Adrenal gland (tissue), 19 donors: ENCODE measurements at places on chromosomes 6 and 20. TPM values are rescaled to one million over a fixed set of nuclear protein-coding genes. Genes with fewer than 3 reads are reported as not detected.
A peak's percentile ranks its signal among the peaks of the same experiment; 100 is the strongest.

DNA sequence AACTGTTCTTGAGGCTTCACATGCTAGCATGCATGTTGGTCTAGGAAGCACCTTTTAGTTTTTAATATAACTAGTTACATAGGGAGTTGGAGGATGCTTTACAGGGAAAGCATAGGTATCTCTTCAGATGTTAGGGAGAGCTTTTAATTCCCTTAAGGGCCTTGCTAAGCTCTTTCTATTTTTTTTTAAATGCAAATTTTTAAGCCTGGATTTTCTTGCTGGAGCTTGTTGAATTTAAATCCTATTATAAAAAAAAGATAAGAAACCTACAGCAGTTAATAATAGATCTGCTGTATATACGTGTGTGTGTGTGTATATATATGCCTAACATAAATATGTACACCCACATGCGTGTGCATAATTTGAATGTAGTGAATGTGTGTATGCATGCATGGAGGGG is 79.0 kb downstream of the FIG4 start:
- peaks cover 4% of the 10 kb centered on the region for H3K4me1 ChIP-seq
- H3K4me3 ChIP-seq, result no peak overlapping the region
- no peak for DNase-seq
- no peak overlapping the region for H3K27ac ChIP-seq

- no peak overlapping the region for H3K4me3 ChIP-seq
- no peak for DNase-seq
- no peaks in the 10 kb centered on the region for H3K36me3 ChIP-seq
Measured at GRCh38 chr20:47106786-47107185, 212.1 kb downstream of the EYA2 start.

GRCh38 chr6:98308564-98308963 is 525.8 kb upstream of the POU3F2 start:
- H3K27me3 ChIP-seq, result no peaks in the 10 kb centered on the region
- no peak for DNase-seq
- H3K4me3 ChIP-seq, result no peak overlapping the region
- no peaks in the 10 kb centered on the region for H3K36me3 ChIP-seq

OPRM1 gene
- total RNA-seq, result not detected

DNA sequence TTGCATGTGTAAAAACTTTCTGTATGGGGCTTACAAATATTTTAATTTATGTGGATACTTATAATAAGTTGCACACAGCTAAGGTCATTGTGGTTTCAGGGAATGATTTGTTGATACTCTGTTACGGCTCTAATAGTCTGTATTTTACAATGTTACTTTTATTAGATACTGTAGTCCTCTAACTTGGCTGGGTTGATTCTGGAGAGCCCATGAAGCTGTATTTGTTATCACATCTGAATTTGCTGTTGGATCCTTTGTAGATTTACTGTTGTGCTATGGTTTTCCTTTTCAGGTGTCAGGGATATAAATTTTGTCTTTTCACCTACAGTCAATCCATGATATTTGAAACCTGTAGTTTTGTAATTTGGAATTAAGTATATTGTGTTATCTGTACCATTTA is 161.0 kb downstream of the ARID1B start:
- no peaks in the 10 kb centered on the region for H3K27me3 ChIP-seq
- no peaks in the 10 kb centered on the region for H3K36me3 ChIP-seq
- no peak for DNase-seq
- peaks cover 66% of the 10 kb centered on the region for H3K4me1 ChIP-seq
- H3K27ac ChIP-seq, result no peak overlapping the region

DNA sequence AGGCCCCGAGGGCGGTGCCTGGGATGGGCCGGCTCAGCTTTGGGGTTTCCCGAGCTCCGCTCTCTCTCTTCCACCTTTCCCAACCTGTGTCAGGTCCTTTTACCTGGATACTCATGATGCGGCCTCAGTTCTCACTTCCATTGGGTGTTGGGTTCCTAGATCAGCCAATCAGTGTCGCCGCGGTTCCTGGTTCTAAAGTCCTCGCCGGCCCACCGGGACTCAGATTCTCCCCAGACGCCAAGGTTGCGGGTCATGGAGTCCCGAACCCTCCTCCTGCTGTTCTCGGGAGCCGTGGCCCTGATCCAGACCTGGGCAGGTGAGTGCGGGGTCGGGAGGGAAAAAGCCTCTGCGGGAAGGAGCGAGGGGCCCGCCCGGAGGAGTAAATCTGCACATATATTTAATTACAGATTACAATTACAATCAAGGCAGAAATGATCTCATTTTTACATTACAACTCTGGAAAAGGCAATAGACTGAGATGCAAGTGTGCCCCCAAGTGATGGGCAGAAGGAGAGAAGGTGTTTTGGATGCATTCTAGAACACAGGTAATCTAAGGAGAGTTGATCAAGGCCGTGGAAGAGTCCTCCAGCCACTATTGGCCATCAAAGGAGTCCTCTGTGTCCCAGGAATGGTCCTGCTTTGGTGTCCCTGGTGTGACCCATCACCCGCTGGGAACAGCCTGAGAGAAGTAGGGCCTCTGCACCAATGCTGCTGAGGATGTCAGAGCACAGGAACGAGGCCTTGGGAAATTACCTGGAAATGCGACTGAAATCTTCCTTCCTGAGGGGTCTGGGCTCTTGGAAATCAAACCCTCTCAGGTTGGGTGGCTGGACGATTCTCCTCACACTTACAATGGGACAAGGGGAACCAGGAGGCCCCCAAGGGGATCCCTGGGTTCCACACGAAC is 34.7 kb upstream of the MICB start:
- peak overlapping the region; percentile 71 for H3K4me3 ChIP-seq
- no peaks in the 10 kb centered on the region for H3K27me3 ChIP-seq
- H3K27ac ChIP-seq, result no peak overlapping the region
- H3K4me1 ChIP-seq, result peaks cover 19% of the 10 kb centered on the region

VSTM2L gene
- total RNA-seq, result 0.36 TPM

- no peaks in the 10 kb centered on the region for H3K36me3 ChIP-seq
- H3K27ac ChIP-seq, result no peak overlapping the region
- peaks cover 5% of the 10 kb centered on the region for H3K4me1 ChIP-seq
Measured at GRCh38 chr6:14665827-14666724, 548.5 kb downstream of the CD83 start.

GRCh38 chr6:131954059-131954774 is 3.0 kb upstream of the CCN2 start:
- no peaks in the 10 kb centered on the region for H3K4me1 ChIP-seq
- no peak for DNase-seq
- no peak overlapping the region for H3K4me3 ChIP-seq
- H3K27ac ChIP-seq, result no peak overlapping the region
- H3K27me3 ChIP-seq, result no peaks in the 10 kb centered on the region

MYT1 gene
- 2.1 TPM for total RNA-seq

- no peak overlapping the region for H3K27ac ChIP-seq
- H3K4me3 ChIP-seq, result no peak overlapping the region
- no peaks in the 10 kb centered on the region for H3K27me3 ChIP-seq
- no peaks in the 10 kb centered on the region for H3K4me1 ChIP-seq
- H3K36me3 ChIP-seq, result no peaks in the 10 kb centered on the region
Measured at GRCh38 chr6:113735491-113735890, 121.7 kb upstream of the MARCKS start.

PTCRA gene
- not detected for total RNA-seq

- no peaks in the 10 kb centered on the region for H3K4me1 ChIP-seq
- no peak overlapping the region for H3K27ac ChIP-seq
- DNase-seq, result no peak
- H3K27me3 ChIP-seq, result no peaks in the 10 kb centered on the region
- no peaks in the 10 kb centered on the region for H3K36me3 ChIP-seq
Measured at GRCh38 chr6:147459780-147460179, 48.7 kb upstream of the SAMD5 start.

SIRPD gene
- 0.43 TPM for total RNA-seq

DNA sequence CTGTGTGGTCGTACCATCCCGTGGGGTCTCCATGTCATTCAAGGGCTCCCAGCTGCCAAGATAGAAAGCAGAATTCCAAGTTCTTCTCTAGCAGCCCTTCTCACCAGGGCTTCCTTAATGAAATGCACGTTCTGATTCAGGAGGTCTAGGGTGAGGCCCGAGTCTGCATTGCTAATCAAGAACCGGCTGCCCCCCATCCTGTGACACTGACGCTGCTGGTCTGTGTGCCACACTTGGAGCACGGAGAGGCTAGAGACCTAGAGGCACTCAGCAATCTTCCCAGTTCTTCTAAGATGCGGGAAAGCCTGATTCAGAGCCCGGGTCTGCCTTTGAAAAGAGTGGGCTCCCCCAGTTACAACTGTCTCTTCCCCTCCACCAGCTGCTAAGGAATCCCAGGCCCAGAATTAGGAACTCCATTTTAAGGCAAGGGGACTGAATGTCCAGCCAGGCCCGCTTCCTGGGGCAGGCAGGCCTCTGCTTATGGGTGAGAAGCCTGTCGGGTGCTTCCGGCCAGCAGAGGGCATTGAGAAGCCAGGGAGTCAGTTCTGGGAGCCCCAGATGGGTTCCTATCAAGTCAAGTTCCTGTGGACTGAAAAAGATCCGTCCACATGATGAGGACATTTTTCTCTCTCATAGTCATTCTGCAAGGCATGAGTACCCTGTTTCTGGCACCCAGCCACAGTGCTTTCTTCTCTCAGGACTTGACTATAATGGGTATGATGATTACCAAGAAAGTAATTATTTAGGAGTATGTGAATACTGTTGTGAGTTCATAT is 69.8 kb upstream of the RIN2 start:
- H3K27ac ChIP-seq, result no peak overlapping the region
- H3K27me3 ChIP-seq, result no peaks in the 10 kb centered on the region
- H3K36me3 ChIP-seq, result no peaks in the 10 kb centered on the region
- peak; percentile 83 for DNase-seq

DNA sequence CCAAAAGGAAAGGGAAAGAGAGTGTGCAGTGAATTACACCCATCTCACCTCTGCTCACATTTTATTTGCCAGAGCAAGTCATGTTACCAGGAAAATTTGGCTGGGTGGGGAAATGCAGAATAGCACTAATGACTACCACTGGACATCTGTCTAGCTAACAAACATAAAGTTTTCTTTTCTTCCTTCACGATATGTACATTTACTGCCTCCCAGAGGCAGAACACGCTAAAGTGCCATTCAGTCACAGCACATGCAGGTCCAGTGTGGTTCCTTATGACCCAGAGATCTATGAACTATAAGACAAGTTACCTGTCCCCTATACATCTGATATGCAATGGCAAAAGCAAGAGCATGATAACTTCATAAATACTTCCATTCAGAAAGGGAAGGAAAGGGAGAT is 194.1 kb downstream of the OGFRL1 start:
- no peaks in the 10 kb centered on the region for H3K27me3 ChIP-seq
- H3K36me3 ChIP-seq, result no peaks in the 10 kb centered on the region
- no peak overlapping the region for H3K27ac ChIP-seq
- H3K4me3 ChIP-seq, result no peak overlapping the region
- DNase-seq, result no peak
- peaks cover 23% of the 10 kb centered on the region for H3K4me1 ChIP-seq

DNA sequence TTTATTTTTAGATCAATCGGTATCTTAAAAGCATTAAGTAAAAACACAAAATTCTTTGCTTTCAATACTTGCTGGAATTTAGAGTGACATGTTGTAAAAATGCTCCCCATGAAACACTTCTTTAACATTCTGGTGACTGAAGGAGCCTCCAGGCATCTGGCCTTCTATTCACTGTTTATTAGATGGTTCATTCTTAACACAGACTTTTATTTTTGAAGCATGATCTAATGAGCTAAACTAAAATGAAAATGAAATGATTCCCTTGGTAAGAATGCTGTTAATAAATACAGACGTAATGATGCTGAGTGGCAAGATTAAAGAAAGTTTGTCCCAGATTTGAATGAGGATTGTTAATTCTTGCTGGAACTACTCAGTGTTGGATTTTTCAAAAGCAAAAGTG is 698.4 kb downstream of the TENT5A start:
- DNase-seq, result no peak
- no peaks in the 10 kb centered on the region for H3K27me3 ChIP-seq
- H3K4me1 ChIP-seq, result no peaks in the 10 kb centered on the region

RHAG gene
- total RNA-seq, result not detected

- DNase-seq, result peak; percentile 85
- no peaks in the 10 kb centered on the region for H3K4me1 ChIP-seq
- no peaks in the 10 kb centered on the region for H3K27me3 ChIP-seq
- no peaks in the 10 kb centered on the region for H3K36me3 ChIP-seq
- no peak overlapping the region for H3K4me3 ChIP-seq
Measured at GRCh38 chr6:37050045-37050853, 44.8 kb downstream of the FGD2 start.

DNA sequence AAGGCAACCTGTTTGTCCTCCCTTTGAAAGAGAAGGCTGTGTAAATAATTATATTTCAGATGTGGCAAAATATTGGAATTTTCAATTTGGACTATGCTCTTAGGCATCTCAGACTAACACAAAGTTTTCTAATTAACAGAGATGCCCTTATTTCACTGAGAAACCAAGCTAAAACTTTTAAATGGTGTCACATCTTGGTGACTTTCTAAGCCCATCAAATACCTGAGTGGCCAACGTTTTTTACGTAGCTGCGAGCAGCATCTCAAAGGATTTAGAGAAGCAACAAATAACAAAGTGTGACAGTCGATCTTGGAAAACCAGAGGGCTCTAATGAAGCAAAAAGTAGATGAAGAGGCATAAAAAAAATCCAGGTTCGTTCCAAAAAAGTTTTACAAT is 3.4 kb upstream of the HEY2 start:
- no peak overlapping the region for H3K4me3 ChIP-seq
- H3K27ac ChIP-seq, result no peak overlapping the region
- H3K4me1 ChIP-seq, result peaks cover 5% of the 10 kb centered on the region
- H3K36me3 ChIP-seq, result no peaks in the 10 kb centered on the region

RIMS4 gene
- 3.1 TPM for total RNA-seq

PSMF1 gene
- total RNA-seq, result 126 TPM

- no peaks in the 10 kb centered on the region for H3K36me3 ChIP-seq
- H3K4me3 ChIP-seq, result no peak overlapping the region
- no peaks in the 10 kb centered on the region for H3K27me3 ChIP-seq
- H3K27ac ChIP-seq, result peak overlapping the region; percentile 42
- peaks cover 11% of the 10 kb centered on the region for H3K4me1 ChIP-seq
Measured at GRCh38 chr6:155273431-155273830, 9.6 kb downstream of the CLDN20 start.

GRCh38 chr6:2035046-2035445 is 210.4 kb downstream of the GMDS start:
- no peak overlapping the region for H3K4me3 ChIP-seq
- no peaks in the 10 kb centered on the region for H3K36me3 ChIP-seq
- H3K27ac ChIP-seq, result no peak overlapping the region
- H3K27me3 ChIP-seq, result no peaks in the 10 kb centered on the region

LINC00237 gene
- total RNA-seq, result not detected

GRCh38 chr20:35742741-35743523 is 872 bp upstream of the RBM39 start:
- peaks cover 40% of the 10 kb centered on the region for H3K4me1 ChIP-seq
- H3K27ac ChIP-seq, result peak overlapping the region; percentile 100
- H3K4me3 ChIP-seq, result peak overlapping the region; percentile 49

DNA sequence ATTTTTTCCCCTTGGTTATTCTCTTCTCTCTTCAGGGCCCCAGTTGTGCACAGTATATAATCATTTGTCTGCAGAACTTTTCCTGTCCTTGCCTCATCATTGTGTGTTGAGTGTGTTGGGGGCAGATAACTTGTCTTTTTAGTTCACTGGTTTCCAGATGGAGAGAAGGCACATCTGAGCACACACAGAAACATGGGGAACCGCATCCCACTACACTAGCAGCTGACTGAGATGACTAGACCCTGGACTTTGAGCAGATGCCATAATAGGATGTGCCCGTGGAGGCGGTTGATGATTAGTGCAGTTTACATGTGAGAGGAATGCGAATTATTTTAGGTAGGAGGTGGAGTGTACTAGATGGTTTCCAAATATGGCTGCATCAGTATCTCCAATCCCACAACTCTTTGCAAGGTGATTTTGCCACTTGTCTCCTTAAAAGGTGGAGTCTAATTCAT is 26.5 kb upstream of the SH3BGRL2 start:
- DNase-seq, result no peak
- H3K4me1 ChIP-seq, result no peaks in the 10 kb centered on the region
- H3K27ac ChIP-seq, result no peak overlapping the region
- no peaks in the 10 kb centered on the region for H3K27me3 ChIP-seq
- no peak overlapping the region for H3K4me3 ChIP-seq
